HFFc6 (cell line): ENCODE measurements at places on chromosomes 7 and 10. TPM values are rescaled to one million over a fixed set of nuclear protein-coding genes. Genes with fewer than 3 reads are reported as not detected.

LOXL4 gene
- 28.0 to 57.4 TPM (median 52.1 TPM) in 3 replicates for total RNA-seq

MTPN gene
- total RNA-seq: 303 to 321 TPM (median 305 TPM) in 3 replicates

SFMBT2 gene
- 0.03 to 0.07 TPM (median 0.04 TPM) in 3 replicates for total RNA-seq

SFRP5 gene
- total RNA-seq: not detected in 3 replicates

AEBP1 gene
- total RNA-seq: 69.7 to 82.3 TPM (median 79.2 TPM) in 3 replicates

CLDN3 gene
- not detected in 3 replicates for total RNA-seq

DNA sequence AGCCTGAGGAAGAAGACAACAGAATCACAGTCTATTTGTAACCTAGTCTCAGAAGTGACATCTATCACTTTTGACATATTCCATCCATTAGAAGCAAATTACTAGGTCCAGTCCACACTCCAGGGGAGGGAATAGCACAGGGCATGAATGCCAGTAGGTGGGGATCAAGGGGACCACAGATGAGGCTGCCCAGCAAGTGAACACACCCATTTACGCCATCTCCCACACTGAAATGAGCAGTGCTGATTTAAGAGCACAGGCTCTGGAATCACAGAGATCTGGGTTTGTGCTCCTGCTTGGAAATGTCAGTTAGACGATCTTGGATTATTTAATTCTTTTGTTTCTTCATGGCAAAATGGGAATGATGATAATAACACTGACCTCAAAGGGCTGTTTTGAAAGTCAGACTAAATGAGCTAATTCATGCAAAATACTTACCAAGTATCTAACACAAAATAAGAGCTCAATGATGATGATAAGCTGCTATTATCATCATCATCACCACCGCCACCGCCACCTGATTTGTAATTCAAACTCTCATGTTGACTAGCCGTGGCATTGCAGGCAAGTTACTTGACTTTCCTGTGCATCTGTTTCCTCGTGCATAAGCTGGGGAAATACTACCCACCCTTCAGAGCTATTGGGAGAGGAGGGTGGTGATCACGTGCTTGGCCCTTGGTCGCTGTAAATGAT, 138.9 kb upstream of the KLF14 start:
- peak overlapping the region; percentile 80 for H3K27ac ChIP-seq
- H3K4me3 ChIP-seq: peak overlapping the region; percentile 44
- DNase-seq: no peak
- H3K36me3 ChIP-seq: peaks cover 97% of the 10 kb centered on the region
- H3K4me1 ChIP-seq: peaks cover 100% of the 10 kb centered on the region
- H3K27me3 ChIP-seq: peaks cover 85% of the 10 kb centered on the region

DNA sequence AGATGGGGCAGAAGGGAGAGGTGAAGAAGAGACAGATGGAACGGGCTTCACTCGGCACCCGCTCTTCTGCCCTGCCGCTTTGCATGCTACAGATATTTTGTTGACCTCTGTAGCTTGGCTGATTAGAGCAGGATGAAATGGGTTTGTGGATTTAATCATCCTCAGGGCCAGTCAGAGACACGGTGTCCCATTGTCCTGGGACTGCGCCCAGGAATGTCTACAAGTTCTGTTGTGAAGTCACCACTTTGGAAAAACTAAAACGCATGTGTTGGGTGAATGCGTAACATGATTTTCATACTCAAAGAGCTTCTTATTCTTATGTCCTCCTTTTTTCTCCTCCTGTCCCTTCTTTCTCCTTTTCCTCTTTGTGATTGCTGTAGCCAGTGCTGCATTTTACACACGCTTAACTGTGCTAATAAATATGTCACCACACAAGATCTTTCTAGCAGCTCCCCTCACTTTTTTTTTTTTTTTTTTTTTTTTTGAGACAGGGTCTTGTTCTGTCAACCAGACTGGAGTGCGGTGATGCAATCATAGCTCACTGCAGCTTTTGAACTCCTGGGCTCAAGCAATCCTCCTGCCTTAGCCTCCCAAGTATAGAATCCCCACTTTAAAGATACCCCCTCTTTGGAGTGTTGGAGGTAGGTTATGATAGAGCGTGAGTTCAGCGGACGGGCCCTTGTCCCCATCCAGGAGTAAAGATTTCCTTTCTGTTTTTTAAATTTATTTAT, 3.4 kb downstream of the CPA4 start:
- no peak overlapping the region for H3K27ac ChIP-seq
- peaks cover 30% of the 10 kb centered on the region for H3K27me3 ChIP-seq
- H3K4me1 ChIP-seq: peaks cover 50% of the 10 kb centered on the region
- peak overlapping the region; percentile 4; the same call in 1 of the 2 replicates for H3K4me3 ChIP-seq
- peaks cover 24% of the 10 kb centered on the region for H3K36me3 ChIP-seq

DNA sequence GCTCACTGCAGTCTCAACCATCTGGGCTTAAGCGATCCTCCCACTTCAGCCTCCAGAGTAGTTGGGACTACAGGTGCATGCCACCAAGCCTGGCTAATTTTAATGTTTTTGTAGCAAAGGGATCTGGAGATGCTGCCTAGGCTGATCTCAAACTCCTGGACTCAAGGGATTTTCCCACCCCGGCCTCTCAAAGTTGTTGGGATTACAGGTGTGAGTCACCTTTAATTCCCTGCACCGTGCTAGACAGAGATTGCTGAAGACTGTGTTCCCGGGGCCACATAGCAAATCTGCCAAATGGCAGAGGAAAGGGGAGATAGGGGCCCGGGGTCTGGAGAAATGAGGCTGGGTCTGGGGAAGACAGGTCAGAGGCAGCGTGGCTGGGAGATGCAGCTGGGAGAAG, 20.6 kb upstream of the PSMG3 start:
- peaks cover 46% of the 10 kb centered on the region for H3K27me3 ChIP-seq
- no peak for DNase-seq
- H3K27ac ChIP-seq: no peak overlapping the region
- H3K36me3 ChIP-seq: peaks cover 5% of the 10 kb centered on the region; the same call in 1 of the 2 replicates
- H3K4me1 ChIP-seq: no peaks in the 10 kb centered on the region
- no peak overlapping the region for H3K4me3 ChIP-seq

GRCh38 chr7:28623105-28623730, 210.9 kb downstream of the CREB5 start:
- no peak overlapping the region; the same call in 1 of the 2 replicates for H3K27ac ChIP-seq
- no peak overlapping the region for H3K4me3 ChIP-seq

GRCh38 chr7:107957436-107957835, 45.5 kb downstream of the LAMB1 start:
- H3K4me1 ChIP-seq: peaks cover 46% of the 10 kb centered on the region
- H3K4me3 ChIP-seq: no peak overlapping the region
- H3K27ac ChIP-seq: no peak overlapping the region
- H3K36me3 ChIP-seq: peaks cover 70% of the 10 kb centered on the region
- no peak for DNase-seq

GRCh38 chr10:77011874-77012811, 625.5 kb downstream of the KCNMA1 start:
- H3K36me3 ChIP-seq: peaks cover 25% of the 10 kb centered on the region
- H3K27me3 ChIP-seq: peaks cover 2% of the 10 kb centered on the region
- no peak overlapping the region for H3K27ac ChIP-seq
- peaks cover 15% of the 10 kb centered on the region; the same call in 1 of the 2 replicates for H3K4me1 ChIP-seq

- DNase-seq: no peak
- H3K4me3 ChIP-seq: no peak overlapping the region
- H3K4me1 ChIP-seq: no peaks in the 10 kb centered on the region
- H3K27ac ChIP-seq: no peak overlapping the region
These were observed 106.9 kb upstream of the PDLIM1 start for GRCh38 chr10:95397747-95398146.

DNA sequence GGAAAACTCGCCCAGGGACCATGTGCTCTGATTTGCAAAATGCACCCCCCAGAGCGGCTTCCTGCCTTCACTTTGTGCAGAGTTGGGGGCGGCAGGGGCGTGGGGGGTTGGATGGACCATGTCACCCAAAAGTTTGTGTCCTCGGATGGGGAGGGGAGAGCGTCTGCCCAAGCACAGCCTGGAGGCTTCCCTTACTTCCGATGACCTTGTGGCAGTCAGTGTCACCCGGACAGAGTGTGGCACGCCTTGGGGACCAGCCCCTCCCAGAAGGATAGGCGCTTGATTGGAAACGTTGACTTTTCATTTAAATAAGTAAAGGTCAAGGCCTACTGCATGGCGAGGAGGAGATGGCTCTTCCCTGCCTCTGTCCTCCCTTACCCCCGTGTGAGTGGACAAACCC, 71.6 kb downstream of the LHPP start:
- no peak overlapping the region for H3K4me3 ChIP-seq
- DNase-seq: no peak
- H3K27ac ChIP-seq: no peak overlapping the region
- no peaks in the 10 kb centered on the region for H3K36me3 ChIP-seq
- peaks cover 5% of the 10 kb centered on the region for H3K4me1 ChIP-seq

GRCh38 chr7:139968931-139969330, 93.8 kb downstream of the PARP12 start:
- no peak overlapping the region for H3K4me3 ChIP-seq
- no peak for DNase-seq
- peaks cover 63% of the 10 kb centered on the region for H3K27me3 ChIP-seq
- H3K36me3 ChIP-seq: no peaks in the 10 kb centered on the region

- H3K4me3 ChIP-seq: no peak overlapping the region
- no peaks in the 10 kb centered on the region for H3K4me1 ChIP-seq
- DNase-seq: no peak
- no peaks in the 10 kb centered on the region for H3K36me3 ChIP-seq
These were observed 34.3 kb upstream of the DNAH11 start for GRCh38 chr7:21508538-21508937.

DNA sequence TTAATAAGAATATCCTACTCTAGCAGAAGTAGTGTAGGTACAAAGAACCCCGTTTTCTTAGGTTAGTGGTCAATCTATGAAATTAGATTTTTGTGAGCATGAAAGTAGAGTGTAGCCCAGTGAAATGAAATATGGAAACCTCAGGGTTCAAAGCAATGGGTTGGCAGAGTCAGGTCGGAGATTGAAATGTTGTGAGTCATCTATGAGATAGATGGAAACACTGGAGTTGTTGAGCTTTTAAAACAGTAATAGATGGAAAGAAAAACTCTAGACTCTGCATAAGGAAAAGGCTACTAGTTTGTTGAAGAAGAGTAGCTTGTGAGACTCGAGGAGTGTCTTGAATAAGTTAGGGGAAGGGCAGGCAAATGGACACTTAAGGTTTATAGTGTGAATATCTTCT, 251.9 kb downstream of the EXOC4 start:
- H3K4me3 ChIP-seq: no peak overlapping the region
- DNase-seq: no peak
- H3K27me3 ChIP-seq: no peaks in the 10 kb centered on the region
- H3K4me1 ChIP-seq: peaks cover 24% of the 10 kb centered on the region
- no peaks in the 10 kb centered on the region for H3K36me3 ChIP-seq
- H3K27ac ChIP-seq: no peak overlapping the region
